D721Med (cell line): ENCODE measurements at places on chromosomes 6 and 20.

GRCh38 chr6:149513915-149514314 lies 29.1 kb upstream of the ZC3H12D start:
- DNase-seq = no peak

DNA sequence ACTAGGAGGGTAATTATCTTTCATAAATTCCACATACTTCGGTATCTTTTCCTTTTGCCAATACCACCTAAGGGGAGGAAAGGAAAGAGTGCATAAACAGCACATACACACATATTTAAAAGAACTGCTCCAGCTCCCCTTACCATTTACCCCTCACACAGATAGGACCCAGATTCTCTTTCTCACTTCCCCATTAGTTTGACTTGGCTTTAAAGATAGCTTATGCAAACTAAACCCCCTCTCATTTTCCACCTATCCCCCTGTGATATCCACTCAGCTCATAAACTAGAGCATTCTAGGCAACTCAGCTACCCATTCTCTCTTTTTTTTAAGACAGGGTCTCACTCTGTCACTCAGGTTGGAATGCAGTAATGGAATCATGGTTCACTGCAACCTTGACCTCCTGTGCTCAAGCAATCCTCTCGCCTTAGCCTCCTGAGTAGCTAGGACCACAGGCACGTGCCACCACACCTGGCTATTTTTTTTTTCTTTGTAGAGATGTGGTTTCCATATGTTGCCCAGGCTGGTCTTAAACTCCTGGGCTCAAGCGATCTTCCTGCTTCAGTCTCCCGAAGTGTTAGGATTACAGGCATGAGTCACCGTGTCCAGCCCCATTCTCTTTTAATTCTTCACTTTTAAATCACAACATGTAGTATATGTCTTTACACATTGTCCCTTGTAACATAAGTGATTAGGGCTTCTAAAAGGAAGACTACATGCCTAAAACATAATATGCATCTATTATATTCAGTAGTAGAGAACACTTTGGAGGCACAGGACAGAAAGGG lies 4.0 kb downstream of the FUCA2 start:
- DNase-seq = no peak

GRCh38 chr6:83127976-83128375 lies 60.5 kb downstream of the DOP1A start:
- DNase-seq = no peak

GRCh38 chr20:10501402-10501801 lies 66.3 kb downstream of the SLX4IP start:
- DNase-seq = no peak

DNA sequence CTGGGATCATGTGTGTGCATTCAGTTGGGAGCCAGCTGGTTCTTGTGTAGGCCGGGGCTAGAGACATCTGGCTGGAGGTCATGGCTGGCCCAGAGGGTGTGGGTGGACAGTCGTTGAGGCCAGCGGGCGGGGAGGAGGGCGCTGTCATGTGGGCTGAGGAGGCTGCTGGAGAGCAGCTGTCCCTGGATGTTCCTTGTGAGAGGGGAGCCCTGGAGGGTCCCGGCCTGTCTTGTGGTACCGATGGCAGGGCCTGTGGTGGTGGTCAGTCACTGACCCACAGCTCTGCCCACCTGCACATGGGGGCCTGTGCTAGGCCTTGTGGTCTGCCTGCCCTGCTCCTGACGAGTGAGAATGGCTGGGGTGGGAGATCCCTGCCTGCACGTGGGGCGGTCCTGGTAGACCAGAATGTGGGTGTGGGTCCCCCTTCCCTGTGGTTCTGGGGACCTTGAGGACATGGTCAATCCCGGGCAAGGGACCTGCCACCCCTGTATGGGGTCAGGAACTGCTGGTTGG lies 1.9 kb upstream of the C20orf204 start:
- no peak for DNase-seq

DNA sequence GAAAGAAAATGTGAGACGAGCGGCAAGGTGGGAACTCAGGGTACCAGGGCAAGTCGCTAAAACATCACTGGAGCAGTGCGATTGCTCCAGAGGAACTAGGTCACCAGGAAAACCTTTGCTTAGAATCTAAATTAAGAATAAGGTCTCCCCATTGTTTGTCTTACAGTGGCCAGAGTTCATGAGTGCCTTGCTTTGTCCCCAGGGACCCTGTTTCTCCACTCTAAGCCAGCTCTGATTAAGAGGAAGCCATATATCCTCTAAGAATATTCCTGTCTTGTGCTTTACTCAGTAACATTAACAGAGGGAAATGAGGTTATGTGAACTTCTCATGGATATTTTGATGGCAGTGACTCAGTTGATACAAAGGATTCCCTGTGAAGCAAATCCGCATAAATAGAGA lies 305.8 kb downstream of the CD83 start:
- DNase-seq = no peak

DNA sequence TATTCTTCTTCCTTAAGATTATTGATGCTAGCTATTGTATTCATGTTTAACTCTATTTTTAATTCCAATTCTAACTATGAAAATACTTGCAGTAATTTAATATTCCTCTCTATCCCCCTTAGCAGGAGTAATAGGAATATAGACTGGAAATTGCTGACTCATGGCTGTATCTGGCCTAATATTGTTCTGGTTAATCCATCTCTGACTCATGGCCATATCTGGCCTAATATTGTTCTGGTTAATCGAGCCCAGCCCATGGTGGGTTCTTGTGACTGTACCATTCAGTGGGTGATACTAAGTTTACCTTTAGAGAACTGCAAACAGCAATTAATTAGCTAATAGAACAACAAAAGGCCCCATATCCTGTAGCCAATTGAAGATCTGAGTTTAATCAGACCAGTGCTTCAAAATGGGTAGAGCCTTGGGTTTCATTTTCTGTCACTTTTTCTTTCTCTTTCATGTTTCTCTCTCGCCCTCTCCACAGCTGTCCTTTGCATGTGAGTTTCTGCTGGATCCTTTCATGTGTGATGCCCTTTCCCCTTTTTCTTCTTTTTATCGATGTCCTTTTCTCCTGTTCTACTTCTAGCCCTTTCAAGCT lies 50.6 kb downstream of the SLC22A3 start:
- no peak for DNase-seq

DNA sequence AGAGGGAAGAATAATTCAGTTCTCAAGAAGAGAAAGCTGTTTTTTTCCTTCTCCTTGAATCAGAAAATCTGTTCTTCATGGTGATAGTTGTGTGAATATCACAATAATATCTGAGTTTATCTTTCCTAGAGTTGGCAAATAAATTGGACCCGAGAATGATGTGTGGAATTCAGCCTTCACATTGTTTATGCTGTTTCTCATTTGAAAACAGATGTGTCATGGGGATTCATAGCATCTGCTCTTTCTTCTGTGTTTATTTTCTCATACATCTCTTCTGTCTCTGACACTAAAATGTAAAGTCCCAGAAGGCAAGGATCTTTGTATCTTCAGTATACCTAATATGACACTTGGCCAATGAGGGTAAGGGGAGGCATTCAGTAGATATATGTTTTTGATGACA lies 103.6 kb upstream of the SGK1 start:
- DNase-seq = no peak

DNA sequence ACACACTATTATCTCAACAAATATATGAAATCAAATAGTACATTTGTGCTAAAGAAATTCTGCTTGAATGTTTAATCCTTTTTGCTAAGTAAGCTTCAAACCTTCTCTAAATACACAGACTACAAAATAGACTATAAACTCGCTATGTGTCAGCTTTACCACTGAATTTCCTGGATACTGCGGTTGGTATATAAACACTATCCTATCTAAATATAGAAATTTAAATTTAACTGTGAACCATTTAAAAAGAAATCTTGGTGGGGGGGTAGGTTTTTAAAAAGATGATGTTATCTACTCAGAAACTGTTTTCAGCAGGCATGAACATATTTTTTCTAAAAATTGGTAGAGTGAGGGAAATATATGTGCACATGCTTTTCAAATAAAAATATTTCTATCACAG lies 306.5 kb upstream of the RUNX2 start:
- DNase-seq = no peak

GRCh38 chr6:41748542-41748941 lies 1.3 kb upstream of the PGC start:
- DNase-seq = no peak

DNA sequence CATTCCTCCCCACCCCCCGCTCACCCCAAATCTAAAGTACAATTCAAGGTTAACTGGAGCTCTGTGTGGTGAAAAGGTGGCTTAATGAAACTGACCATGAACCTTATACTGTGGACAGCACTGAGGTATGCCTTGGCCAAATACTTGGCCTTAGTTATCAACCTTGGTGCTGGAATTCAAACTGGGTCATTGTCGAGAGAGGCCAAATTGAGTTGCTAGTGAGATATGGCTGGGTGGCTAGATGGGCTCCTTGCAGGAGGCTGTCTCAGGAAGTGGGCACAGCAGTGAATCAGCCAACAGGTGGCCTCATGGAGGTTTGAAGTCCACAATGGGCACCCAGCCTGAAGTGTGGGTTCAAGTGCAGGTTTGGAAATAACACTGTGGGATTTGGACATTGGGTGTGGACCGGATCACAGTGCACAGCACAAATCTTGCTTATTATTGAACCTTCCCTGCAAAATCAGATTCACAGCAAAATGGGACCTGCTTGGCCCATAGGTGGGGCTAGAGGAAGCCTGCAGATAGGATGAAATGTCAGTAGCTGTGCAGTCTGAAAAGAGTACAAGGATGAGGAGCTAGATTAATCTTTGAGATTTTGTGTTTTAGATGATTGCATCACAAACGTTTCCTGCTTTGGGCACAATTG lies 5.6 kb upstream of the BTBD3 start:
- no peak for DNase-seq

DNA sequence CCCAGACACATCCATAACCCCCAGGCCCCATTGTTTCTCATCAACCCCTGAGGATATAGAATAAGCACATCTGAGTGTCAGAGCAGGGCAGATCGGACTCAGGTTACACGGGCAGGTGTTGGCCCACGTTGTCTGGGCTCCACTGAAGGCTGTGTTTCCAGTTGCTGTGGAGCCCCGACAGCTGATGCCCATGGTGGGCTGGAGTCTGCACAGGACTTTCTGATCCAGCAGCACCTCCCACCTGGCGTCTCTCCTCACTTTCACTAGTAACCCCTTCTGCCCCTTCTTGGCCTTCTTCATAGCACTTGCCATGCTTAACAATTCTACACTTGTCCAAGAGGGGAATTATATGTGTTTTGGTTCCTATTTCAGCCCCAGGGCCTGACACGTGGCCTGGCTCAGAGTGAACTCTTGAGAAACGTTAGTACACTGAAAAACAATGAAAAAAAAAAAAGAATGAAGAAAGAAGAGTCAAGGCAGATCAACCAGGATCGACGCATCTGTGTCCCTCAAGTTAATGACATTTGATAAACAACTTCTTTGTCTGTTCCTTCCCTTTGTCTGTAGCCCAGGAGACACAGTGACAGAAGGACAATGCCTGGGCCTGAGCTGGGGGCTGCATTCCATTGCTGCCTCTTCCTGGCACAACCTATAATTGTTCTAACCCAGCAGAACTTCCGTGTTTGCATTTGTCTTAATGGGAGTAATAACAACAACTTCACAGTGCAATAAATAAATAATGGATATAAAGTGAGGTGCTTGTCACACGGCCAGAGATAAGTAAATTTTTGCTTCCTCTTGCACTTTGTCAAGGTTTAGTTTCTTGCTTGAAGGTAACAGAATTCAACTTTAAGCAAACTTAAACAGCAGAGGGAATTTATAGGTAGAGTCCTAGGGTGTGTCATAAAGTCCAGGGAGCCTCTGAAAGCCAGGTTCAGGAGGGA lies 224.2 kb upstream of the SSTR4 start:
- no peak for DNase-seq

- DNase-seq = no peak
Observed at GRCh38 chr6:146997062-146997461, 207.2 kb upstream of the STXBP5 start.

- DNase-seq = no peak
Observed at GRCh38 chr6:112019589-112019988, 34.3 kb upstream of the CCN6 start.

DNA sequence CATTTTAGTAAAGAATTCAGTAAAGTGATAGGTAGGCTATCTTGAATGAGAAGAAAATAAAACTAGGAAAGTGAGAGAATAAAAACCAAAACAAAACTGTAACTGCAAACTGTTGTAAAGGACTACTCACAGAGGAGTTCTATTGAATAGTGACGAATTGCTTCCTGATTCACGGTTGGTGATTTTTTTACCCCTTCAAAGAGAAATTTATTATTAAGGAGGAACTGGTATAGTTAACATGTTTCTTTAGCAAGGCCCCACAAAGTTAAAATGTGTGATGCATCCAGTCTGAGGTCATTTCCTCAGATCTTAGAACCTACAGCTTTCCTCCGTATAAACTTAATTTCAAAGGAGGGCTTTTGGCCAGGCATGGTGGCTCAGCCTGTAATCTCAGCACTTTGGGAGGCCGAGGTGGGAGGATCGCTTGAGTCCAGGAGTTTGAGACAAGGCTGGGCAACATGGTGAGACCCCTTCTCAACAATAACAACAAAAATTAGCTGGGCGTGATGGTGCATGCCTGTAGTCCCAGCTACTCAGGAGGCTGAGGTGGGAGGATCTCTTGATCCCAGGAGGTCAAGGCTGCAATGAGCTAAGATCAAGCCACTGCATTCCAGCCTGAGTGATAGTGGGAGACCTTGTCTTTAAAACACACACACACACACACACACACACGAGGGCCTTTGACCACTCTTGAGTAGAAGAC lies 8.3 kb downstream of the PRDM1 start:
- no peak for DNase-seq

GRCh38 chr6:41273714-41274113 lies 12.8 kb downstream of the TREM1 start:
- no peak for DNase-seq

DNA sequence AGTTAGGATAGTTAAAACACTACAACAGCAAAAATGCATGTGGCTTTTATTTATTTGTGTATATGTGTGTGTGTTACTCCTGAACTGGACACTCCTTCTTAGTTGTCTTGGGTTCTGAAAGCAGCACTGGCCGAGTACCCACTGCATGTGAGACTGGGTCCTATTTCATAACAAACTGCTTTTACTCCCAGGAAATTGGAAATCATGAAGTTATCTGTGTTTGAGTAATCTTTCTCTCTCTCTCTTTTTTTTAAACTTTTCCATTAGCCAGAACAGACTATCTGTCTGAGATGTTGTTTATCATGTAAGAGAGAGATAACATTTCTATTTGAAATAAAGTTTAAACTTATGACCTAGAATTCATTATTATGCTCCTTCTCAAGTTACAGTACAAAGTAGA lies 110.4 kb downstream of the LIN28B start:
- DNase-seq = no peak

GRCh38 chr6:139474145-139475108 lies 100.0 kb upstream of the CITED2 start:
- DNase-seq = no peak

- DNase-seq = no peak
Observed at GRCh38 chr6:28446818-28447511, 3.7 kb upstream of the ZSCAN23 start.

- no peak for DNase-seq
Observed at GRCh38 chr20:4261333-4262284, 246.3 kb upstream of the RNF24 start.

GRCh38 chr20:39258253-39258652 lies 296.1 kb downstream of the DHX35 start:
- no peak for DNase-seq

GRCh38 chr6:95593025-95593424 lies 15.7 kb downstream of the MANEA start:
- no peak for DNase-seq
